ENCODE measurements at places on chromosomes 4 and X.

DNA sequence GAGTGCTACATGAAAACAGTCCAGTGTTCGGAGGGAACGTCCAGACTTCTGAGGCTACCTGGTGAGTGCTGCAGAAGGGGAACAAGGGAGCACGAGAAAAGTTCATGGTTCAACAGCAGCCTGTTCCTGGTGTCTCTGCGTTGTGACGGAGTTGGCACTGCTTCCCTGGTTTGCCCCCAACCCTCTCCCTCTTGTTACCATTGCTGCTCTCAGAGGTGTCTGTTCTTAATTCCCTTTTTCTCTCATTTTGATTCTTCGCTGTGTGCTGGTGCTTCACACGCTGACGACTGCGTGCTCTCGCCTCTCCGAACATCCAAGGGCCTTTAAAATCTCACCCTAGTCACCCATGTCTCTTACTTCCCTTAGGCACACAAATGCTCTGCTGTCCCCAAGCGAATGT, 1.6 kb upstream of the FAM149A start:
- no peak for DNase-seq

- no peak for DNase-seq
Measured at GRCh38 chr4:8383451-8384160, 56.9 kb downstream of the ACOX3 start.

- no peak for DNase-seq
Measured at GRCh38 chrX:115553171-115553570, 7.8 kb upstream of the PLS3 start.

- DNase-seq, result no peak
Measured at GRCh38 chr4:156969911-156970310, 1.7 kb downstream of the PDGFC start.

- no peak for DNase-seq
Measured at GRCh38 chrX:46727441-46727840, 31.5 kb downstream of the SLC9A7 start.

DNA sequence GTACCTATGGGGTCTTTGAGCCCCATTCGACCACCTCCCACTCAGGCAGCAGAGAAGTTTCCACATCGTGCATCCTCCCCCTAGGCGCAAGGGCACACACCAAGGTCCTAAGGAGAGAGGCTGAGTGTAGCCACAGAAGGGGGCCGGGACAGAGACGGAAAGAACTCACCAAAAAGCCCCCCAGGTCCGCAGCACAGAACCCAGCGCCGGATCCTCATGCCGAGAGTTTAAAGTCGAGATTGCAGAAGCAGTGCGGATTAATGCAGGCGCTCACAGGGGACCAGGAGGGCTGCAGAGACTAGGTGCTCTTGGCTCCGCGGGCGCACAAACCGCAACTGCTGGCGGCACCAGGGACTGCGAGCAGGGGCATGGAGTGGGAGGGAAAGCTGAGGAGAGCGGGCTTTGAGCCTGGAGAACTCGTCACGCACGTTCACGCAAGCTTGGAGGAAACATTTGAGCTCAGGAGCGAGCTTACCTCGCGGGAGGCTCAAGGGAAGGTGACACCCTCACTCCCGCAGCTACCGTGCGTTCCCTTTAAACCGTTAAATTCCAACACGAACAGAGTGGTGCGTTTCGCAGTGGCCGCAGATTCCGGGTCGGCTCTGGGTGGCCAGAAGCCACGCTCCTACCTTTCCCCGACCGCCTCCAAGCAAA, 8.5 kb downstream of the NKX3-2 start:
- no peak for DNase-seq

GRCh38 chr4:25892796-25893195, 21.2 kb upstream of the SMIM20 start:
- DNase-seq, result no peak

DNA sequence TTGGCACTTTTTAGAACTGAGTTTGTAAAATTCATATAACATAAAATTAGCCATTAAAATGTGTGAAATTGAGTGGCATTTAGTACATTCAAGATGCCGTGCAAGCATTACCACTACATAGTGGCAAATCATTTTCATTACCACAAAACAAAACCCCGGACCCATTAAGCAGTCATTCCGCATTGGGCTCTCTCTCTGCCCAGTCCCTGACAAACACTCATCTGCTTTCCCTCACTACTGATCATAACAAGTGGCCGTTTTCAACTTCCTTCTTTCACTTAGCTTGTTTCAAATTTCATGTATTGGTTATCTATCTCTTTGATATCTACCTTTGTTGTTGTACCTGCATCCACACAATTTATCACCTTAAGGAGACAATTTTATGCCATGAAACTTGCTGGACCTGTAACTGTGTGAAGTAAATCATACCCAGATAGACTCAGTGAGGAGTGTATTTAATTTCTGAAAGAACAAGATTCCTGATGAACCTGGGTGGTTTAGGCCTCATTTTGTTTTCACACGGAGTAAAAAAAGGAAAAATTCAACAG, 202.1 kb downstream of the OR13H1 start:
- no peak for DNase-seq

- DNase-seq, result no peak
Measured at GRCh38 chr4:177484613-177485021, 42.4 kb upstream of the AGA start.

- DNase-seq, result no peak
Measured at GRCh38 chr4:8312976-8313375, 43.4 kb downstream of the HTRA3 start.

DNA sequence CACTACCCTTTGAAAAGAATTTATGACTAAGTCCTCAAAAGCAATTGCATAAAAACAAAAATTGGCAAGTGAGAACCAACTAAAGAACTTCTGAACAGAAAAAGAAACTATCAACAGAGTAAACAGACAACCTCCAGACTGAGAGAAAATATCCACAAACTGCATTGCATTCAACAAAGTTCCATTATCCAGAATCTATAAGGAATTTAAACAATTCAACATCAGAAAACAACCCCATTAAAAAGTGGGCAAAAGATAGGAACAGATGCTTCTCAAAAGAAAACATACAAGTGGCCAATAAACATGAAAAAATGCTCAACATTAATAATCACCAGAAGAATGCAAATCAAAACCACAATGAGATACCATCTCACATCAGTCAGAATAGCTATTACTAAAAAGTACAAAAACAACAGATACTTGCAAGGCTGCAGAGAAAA, 130.2 kb downstream of the GASK1B start:
- no peak for DNase-seq

GRCh38 chr4:121885115-121885514, 14.8 kb upstream of the BBS7 start:
- DNase-seq, result no peak

- no peak for DNase-seq
Measured at GRCh38 chrX:136954930-136955329, 74.4 kb upstream of the RBMX start.

GRCh38 chrX:38494239-38494823, 67.0 kb upstream of the TSPAN7 start:
- DNase-seq, result no peak

GRCh38 chr4:55346851-55347255, 811 bp downstream of the SRD5A3 start:
- no peak for DNase-seq

DNA sequence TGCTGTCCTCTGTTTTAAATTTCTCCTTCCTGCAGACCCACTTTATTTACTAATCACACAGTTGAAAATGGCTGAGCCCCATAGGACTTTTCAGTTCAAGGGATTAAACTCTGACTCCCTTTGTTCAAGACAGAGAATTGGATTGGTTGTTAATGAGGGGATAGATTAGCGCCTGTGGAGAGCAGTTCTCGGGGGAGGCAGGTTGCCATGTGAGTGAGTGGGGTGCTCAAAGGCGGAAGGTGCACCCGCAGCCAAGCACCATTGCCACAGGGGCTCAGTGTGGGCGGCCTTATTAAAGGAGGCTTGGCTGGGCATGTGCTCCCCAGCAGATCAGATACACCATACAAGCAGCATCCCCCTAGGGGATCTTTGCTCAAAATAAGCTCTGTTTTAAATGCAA, 7.9 kb upstream of the CBR4 start:
- no peak for DNase-seq
